Putamen (tissue), 1 donor: ENCODE measurements at places on chromosomes 1 and 21.

DNA sequence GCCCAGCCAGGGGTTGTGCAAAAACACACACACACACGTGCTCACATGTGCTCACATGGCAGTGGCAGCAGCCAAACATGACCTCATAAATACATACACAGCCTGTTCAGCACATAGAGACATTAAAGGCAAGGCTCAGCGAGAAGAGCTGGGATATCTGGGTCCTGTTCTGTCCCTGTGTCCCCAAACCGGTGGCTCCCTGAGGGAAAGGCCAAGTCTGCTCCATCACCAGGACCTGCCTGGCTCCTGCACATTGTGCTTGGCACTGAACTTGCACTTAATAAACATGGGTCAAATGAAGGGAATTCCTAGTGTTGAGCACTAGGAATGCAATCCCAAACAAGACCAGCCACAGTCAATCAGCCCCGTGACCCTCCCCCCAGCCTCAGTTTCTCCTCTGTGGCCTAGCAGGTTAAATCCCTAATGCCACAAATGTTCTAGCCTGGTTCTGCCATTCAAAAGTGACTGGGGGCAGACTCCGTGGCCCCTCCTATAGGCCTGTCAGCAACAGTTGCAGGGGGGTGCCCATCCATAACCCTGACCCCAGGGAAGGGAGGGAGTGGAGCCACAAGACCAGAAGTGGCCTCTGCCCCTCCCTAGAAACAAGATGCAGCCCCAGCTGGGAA is 160.9 kb upstream of the VAMP3 start:
- no peak for DNase-seq

DNA sequence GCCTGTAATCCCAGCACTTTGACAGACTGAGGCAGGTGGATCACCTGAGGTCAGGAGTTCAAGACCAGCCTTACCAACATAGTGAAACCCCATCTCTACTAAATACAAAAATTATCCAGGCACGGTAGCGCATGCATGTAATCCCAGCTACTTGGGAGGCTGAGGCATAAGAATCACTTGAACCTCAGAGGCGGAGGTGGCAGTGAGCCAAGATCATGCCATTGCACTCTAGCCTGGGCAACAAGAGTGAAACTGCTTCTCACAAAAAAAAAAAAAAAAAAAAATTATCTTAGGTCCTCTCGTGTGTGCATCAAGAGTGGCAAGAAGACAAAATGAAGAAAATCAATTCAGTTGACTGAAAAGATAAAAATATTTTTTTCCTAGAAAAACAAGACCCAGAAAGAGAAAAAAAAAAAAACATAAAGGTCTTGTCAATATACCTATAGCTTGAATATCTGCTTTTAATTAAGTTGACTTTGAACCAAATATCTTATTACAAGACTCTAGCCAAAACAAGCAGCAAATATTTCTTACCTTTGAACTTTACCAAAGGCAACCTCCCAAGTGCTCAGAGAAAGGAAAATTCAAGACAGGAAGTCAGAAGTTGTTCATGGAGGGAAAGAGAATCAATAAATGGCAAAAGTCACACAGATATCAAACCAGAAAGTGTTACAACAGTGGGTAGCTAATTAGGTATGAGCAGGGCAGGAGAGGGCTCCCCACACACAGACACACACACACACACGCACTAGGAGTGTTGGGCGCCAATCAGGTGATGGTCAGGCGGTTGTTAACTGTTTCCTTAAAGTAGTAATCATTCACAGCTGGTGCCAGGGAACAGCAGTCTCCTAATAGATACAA is 29.6 kb downstream of the ITLN2 start:
- no peak for DNase-seq

DNA sequence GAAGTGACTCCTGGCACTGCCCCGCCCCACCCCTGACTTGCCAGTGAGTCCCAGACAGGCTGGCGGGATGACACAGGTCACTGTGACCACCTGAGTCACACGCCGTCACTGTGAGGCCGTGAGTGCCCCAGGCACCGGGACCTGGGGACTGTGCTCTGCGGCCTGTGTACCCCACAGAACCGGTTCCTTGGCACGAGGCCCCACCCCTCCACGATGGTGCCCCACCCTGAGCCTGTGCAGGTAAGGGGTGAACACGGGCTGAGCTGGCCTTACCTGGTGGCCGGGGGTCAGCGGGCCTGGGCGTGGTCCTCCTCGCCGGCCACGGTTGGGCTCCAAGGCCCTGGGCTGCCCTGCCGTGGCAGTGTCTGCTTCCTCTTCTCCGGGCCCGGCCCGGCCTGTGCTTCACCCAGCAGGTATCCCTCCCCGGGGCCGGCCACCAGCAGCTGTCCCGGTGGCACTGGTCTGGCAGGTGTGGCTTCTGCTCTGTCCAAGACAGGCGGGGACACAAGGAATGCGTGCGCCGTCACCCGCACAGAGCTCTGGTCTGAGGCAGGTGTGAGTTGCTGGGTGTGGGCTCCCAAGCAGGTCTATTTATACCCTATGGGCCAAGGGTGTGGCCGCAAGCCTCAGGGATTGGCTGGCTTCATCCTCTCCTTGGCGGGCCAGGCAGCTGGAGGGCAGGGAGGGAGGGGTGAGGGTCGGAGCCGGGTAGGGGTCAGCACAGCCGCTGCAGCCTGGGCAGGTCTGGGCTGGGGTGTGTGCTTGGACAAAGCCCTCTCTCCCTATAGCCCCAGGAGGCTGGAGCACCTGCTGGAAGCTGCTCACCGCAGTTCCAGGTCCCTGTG is at the start of gene RNF223:
Gene RNF223, minus strand, starts transcription at position 564 of the 845 bp plus-strand sequence. CDS start 1,740 bp downstream, outside the sequence.
- no peak for DNase-seq

GRCh38 chr1:26752519-26752918 is 35.2 kb upstream of the PIGV start:
- no peak for DNase-seq

DNA sequence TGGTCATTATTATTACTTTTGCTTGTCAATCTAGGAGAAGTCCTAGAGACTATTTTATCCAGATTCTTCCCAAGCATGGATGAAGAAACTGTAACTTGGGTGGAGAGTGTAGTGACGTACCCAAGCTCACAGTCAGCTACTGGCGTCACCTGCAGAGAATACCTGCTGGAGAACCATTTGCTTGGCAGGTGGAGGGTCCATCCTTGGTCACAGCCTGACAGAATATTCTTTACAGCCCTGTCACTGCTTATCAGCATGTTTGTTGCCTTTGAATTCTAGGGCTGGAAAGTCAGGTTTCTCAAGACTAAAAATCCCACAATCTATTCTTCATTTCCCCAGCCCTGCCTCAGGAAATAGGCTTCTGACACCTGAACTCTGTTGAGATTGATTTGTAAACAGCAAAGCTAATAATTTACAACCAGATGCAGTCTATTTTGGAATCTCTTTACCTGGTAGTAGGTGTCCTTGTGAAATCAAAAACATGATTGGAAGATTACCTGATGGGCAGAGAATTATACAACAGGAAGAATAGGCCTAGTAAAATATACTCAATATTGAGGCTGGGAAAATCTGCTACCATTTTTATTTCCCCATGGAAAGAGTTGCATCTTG is 100.4 kb upstream of the ZNF644 start:
- DNase-seq: no peak

GRCh38 chr21:45875881-45876280 is 105.7 kb upstream of the COL6A1 start:
- no peak for DNase-seq

DNA sequence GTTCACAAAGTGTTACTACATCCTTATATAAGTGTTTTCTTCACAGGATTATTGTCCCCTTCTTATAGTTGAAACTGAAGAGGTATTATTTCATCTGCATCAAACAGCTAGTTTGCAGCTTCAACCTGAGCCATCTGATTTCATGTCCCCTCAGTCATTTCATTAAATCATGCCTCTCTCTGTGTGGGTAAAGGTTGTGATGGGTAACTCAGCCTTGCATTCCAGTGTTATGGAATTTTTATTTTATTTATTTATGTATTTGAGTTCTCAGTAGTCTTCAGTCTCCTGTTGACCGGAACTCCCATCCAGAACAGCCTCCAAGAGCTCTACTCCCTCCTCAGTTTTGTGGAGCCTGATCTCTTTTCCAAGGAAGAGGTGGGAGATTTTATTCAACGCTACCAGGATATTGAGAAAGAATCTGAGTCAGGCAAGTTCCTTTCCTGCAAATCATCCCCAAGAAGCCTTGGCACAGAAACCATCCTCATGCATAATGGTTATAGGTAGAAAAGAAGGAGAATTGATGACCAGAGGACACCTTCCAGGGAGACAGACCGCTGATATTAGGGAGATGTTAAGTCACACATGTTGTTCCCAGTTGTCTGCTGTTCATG is 21.8 kb downstream of the CHD1L start:
- no peak for DNase-seq

- DNase-seq: no peak
Observed at GRCh38 chr1:160104486-160104885, 6.1 kb upstream of the IGSF8 start.

DNA sequence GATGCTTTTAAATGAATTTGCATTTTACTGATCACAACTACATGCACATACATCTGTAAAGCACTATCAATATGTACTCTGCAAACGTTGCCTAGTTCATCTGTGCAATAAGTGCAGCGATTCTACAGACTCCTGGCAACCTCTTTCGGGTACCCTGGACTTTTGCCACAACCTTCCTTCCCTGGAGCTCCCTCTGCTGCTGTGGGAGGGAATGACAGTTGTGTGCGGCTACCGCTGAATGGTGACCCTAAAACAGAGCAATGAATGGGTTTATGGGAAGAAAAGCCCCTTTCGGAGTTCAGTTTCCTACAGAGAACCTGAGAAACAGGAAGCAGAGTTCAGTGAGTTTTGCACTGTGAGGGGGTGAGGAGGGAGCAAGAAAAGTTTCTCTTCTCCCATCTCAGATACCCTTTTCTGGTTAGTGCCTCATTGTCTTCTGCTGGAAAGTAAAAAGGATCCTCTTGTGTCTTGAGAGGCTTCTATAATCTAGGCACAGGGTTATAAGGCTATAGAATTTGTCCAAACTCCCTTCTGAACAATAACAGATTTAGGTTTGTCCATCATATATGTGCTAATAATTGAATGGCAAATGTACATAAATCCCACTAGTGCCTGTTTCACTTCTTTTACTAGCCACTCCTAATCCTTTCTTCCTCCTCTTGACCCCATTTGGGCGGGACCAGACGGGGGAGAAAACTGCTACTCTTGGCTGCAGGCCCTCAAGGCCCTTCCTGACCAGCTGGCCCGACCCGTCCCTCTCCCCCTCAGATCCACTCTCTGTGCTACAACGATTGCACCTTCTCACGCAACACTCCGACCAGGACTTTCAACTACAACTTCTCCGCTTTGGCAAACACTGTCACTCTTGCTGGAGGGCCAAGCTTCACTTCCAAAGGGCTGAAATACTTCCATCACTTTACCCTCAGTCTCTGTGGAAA is 19.8 kb upstream of the SARS1 start:
- no peak for DNase-seq
